ENCODE measurements at places on chromosomes 2 and 18. TPM values are rescaled to one million over a fixed set of nuclear protein-coding genes. Genes with fewer than 3 reads are reported as not detected.

DNA sequence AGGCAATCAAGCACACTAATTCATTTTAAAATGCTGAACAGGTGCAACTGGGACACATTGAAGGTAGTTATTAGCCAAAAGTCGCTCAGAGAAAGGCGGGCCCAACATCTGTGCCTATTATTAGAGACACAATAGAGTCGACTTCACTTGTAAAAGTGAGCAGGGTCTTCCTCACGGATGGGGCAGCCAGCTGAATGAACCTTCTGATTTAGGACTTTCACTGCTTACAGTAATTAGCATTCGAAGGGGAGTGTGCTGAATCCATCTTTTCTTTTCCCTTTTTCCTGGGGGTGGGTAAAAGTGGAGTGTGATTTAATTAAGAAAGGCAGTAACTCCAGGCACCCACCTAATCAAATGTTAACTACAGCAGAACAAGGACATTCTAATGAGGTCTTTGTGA lies 677.7 kb downstream of the DCDC2C start:
- no peak for DNase-seq

- DNase-seq: peak; percentile 31
These were observed 297.6 kb downstream of the PARD3B start for GRCh38 chr2:204842661-204843485.

GRCh38 chr2:207762146-207762545 lies 7.6 kb downstream of the FZD5 start:
- no peak for DNase-seq

- DNase-seq: no peak
These were observed 638 bp downstream of the ST6GAL2 start for GRCh38 chr2:106885329-106885728.

- no peak for DNase-seq
These were observed 24.1 kb downstream of the GATA6 start for GRCh38 chr18:22193466-22193865.

Gene CXCR4
- polyA plus RNA-seq: 41.8 TPM

Gene HOXD9
- 1.2 TPM for polyA plus RNA-seq

Gene CPO
- 0.39 TPM for polyA plus RNA-seq

DNA sequence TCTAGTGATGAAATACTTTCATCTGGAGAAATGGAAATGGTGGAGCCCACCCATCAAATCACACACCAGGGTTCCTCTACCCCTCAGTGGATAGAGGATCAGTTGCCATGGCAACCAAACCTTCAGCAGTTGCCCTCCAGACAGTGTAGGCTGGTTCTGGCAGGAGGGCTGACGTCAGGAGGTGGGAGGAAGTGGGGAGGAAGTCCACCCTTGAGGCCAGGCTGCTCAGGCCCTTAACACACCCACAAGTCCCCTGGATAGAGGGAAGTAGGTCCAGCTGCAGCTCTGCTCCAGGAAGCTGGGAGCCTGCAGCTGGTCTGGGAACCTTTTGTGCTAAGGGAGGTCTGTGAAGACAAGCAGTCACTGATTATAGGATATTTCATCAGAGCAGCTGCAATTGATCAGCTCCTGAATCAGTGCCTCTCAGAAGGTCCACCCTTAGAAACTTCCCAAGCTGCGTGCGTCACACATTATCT lies 186.6 kb downstream of the MTX2 start:
- DNase-seq: no peak

Gene IL36B
- polyA plus RNA-seq: not detected

Gene CD302
- 62.2 TPM for polyA plus RNA-seq

- DNase-seq: no peak
These were observed 51.9 kb upstream of the PCBP1 start for GRCh38 chr2:70035344-70035844.

DNA sequence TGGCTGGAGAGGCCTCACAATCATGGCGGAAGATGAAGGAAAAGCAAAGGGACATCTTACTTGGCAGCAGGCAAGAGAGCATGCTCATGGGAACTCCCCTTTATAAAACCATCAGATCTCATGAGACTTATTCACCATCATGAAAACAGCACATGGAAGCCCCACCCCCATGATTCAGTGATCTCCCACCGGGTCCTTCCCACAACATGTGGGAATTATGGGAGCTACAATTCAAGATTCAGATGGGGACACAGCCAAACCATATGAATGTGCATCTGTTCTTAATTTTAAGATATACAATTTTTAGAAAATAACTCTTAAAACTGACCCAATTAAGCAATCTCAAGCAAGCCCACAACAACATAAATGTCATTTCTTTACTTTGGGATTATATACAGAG lies 12.6 kb downstream of the C18orf63 start:
- no peak for DNase-seq

Gene PLA2R1
- polyA plus RNA-seq: 6.8 TPM

DNA sequence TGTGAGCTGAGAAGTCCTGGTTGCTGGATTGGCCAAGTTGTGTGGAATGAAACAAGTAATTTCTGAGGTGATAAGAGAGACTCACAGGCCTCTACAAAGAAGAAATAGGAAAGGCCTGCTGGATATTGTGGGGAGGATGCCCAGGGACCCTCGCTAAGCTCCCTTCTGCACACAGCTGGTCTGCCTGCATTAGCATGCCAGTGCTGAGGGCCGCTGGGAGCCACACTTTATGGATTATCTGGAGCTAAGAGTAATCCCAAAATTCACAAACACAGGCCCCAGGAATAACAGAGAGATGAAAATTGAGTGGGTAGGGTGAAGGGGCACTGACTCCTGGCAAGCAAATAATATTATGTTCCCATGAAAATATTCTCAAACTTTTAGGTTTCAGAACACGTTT lies 114.9 kb upstream of the SIX3 start:
- no peak for DNase-seq

- no peak for DNase-seq
These were observed 141.4 kb upstream of the SERTAD2 start for GRCh38 chr2:64795024-64795592.

- peak; percentile 49 for DNase-seq
These were observed 568.2 kb downstream of the THSD7B start for GRCh38 chr2:137333386-137334165.

DNA sequence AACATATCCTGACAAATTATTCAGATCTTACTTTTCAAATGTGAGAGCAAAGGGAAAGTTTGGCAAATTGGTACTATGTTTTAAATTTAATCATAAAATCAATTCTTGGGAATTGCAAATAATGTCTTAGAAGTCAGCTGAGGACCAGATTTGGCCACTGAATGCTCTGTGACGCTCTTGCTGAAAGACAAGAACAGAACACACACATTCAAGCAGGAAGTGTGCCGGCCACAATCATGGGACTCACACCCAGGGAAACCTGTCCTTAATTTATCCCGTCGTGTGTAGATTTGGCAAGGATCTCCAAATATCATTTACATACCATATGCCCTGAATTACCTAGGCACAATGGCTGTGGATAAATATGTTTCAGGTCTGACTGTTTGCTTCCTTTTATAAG lies 253.1 kb downstream of the TCF4 start:
- no peak for DNase-seq

GRCh38 chr2:207258263-207258991 lies 92.7 kb upstream of the KLF7 start:
- DNase-seq: no peak

Gene BMP10
- polyA plus RNA-seq: not detected

Gene POMC
- 0.94 TPM for polyA plus RNA-seq

GRCh38 chr2:70560442-70560841 lies 6.8 kb upstream of the TGFA start:
- DNase-seq: no peak

Gene SOX11
- 39.7 TPM for polyA plus RNA-seq

DNA sequence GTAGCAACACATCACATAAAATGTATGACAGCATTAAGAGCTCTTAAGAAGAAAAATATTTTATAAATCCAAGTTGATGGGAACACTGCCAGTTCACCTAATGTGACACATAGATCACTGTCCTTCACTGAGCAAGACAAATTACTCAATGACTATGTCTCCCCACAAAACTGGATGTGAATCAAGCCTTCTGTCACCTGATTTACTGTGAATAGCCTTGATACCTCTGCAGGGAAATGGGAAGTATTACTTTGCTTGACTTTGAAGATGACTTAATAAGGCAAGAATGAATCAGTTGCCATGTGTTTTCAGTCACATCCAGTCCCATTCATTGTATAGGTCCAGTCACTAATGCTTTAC lies 94.6 kb downstream of the NYAP2 start:
- DNase-seq: no peak

DNA sequence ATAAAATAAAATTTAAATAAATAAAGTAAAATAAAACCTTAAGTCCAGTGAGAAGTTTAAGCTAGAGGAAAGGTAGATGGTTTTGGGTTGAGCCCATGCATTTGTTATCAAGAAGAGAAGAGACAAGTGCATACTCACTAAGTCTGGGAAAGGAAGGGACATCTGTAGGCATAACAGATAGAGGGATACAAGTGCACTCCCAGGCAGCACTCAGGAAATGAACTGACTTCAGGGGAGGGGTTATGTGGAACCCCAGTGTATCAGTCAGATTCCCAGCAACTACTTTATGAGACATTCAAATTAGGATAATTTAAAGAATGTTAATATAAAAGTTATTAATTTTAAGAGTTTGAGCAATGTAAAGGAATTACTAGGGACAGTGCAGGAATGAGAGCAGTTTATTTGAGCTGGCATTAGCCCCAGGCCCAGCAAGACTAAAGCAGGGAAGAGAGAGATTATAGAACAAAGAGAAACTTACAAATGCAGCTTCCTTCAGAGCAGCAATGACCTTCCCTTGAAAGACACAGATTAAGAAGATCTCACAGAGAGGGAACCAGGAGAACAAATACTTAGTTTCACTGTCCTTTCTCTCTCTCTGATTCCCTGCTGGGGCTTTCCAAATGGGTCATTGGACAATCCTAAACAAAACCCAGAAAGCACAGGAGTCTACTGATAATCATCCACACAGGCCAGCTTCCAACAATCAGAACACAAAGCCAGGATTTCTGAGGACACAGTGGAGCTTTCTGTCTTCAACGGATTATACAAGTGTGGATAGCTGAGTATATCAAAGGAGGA lies 109.7 kb downstream of the ERBB4 start:
- DNase-seq: no peak

DNA sequence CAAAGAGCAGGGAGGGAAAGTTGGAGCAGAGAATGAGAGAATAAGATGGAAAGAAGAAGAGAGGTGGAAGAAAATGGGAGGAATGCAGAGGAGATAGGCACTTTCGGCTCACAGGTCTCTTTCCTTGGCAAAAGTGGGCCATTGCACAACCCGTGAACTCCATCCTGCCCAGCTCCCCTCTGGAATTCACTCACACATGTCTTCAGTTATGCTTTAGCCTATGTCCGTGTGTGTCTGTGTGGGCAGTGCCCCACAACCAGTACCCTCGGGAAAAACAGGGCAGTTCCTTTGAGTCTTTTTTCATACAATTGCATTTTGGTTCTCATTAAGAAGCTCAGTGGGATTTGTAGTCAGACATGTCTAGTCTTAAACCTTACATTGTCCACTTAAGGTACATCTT lies 34.5 kb downstream of the DTNA start:
- DNase-seq: no peak

Gene ICA1L
- polyA plus RNA-seq: 21.1 TPM

Gene ZSWIM2
- not detected for polyA plus RNA-seq

- DNase-seq: no peak
These were observed 55.0 kb downstream of the PKDCC start for GRCh38 chr2:42102591-42103450.

GRCh38 chr2:232363784-232364615 lies 14.6 kb upstream of the ALPP start:
- DNase-seq: no peak

Gene SULT1C2
- polyA plus RNA-seq: 20.1 TPM

Gene ASTL
- 0.23 TPM for polyA plus RNA-seq

- no peak for DNase-seq
These were observed 94.2 kb downstream of the ALPK2 start for GRCh38 chr18:58534535-58535301.

Gene LAMA3
- 202 TPM for polyA plus RNA-seq

DNA sequence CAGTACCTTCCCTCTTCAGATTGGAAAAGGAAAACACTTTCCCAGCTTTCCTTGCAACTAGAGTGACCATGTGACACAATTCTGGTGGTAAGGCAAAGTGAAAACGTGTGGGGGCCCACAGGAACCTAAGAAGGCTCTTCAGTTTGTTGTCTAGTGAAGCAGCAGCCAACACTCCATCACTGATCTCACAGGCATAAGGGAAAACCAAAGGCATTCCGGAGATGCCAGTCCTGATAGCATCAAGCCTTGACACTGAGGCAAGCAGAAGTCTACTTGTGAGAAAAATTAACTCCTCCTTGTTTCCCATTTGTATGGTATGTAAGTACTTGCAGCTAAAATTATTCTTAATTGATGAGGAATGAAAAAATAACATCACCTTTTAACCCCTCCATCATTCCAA lies 88.3 kb downstream of the ETAA1 start:
- no peak for DNase-seq

DNA sequence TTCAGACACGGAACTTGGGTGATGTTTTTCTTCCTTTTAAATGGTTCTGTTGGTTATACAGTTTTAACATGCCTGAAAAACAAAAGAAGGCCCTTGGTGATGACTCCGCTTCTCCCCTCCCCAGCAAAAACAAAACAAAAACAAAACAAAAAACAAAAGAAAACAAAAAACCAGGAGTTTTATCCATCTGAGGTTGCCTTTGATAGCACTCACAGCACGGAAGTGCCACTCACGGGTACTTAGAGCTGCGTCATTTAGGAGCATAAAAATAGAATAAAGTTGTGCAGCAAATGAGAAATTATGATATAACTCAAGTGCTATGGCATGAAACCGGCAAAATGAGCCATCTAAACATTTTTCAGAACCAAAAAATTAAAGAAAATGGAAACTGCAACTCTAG lies 57.7 kb downstream of the ZEB2 start:
- no peak for DNase-seq

DNA sequence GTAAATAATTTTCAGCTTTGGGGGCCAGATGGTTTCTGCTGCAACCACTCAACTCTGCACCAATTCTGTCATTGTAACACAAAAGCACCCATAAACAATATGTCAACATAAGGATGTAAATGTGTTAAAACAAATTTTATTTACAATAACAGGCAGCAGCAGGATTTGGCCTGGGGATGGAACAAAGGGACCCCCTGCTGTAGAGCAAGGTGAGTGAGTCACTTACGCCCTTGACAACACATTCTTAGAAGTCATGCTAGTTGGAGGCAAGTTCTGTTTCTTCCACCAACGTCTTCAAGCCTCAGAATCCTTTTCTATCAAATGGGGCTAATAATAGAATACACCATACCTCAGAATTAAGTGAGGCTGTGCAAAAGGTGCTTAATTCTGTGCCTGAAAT lies 610.2 kb upstream of the SYT4 start:
- DNase-seq: no peak

All from right lung (tissue), 10 donors.